ENCODE measurements at places on chromosomes 3 and 15. TPM values are rescaled to one million over a fixed set of nuclear protein-coding genes. Genes with fewer than 3 reads are reported as not detected.

- no peak for DNase-seq
These were observed 71.4 kb downstream of the DUT start for GRCh38 chr15:48402427-48403177.

GRCh38 chr15:79467865-79468586 lies 35.9 kb downstream of the MINAR1 start:
- DNase-seq: no peak

DNA sequence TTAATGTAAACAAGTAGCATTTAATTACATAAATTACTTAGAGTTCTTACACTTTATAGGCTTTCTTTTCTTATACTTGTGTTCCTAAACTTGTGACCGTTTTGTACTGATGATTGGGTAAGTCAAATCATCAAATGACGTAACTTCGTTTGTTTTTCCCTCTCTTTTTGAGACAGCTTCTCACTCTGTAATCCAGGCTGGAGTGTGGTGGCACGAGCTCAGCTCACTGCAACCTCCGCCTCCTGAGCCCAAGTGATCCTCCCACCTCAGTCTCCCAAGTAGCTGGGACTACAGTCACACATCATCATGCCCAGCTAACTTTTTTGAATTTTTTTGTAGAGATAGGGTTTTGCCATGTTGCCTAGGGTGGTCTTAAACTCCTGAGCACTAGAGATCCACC lies 226.0 kb downstream of the TCF12 start:
- no peak for DNase-seq

GRCh38 chr15:62035256-62035924 lies 24.9 kb downstream of the VPS13C start:
- no peak for DNase-seq

DNA sequence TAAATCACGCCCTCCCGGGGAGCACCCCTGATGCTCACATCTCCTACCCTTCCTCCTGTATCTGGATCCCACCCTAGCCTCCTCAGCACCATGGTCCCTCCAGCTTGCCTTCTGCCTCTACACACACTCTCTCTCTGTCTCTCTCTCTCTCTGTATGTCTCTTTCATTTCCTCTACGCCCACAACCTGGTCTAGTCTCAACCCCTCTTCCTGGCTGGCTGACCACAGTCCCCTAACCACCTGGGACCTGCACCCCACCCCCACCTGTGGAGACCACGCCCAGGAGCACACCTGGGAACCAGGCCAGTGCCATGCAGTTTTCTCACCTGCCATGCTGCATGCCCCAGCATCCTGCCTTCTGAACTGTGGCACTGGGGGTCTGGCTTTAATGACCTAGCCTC lies 4.0 kb upstream of the CFAP100 start:
- peak; percentile 34 for DNase-seq

GRCh38 chr3:12107071-12107713 lies 51.5 kb downstream of the TIMP4 start:
- no peak for DNase-seq

DNA sequence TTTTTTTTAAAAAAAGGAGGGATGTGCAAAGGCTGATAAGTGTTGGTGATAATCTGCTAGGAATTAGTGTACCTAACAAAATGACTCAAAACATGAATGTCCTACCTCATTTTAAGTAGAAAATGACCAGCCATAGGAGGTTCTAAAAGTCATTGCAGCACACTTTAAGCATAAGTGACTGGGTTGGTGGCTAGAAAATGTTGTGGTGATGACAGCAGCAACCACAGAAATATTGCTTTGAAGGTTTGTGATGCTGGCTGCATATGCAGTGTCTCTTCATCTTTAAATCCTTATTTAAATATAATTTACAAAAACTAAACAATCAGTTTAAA lies 55.2 kb downstream of the CMSS1 start:
- no peak for DNase-seq

DNA sequence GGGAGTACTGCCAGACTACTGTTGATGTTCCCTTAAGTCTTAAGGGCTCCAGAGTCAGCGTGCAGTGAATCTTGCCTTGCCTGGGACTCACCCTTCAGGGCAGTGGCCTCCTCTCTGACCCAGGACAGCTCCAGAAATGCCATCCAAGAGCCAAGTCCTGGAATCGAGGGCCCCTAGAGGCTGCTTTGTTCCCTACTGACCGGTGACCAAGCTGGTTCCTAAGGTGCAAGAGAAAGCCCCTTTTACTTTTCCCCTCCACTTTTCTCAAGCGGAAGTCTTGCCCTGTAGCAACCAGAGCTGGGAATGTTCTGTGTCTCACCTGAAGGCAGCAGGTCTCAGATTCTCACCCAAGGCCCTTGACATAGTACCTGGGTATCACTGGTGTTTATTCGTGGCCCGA lies 238.0 kb downstream of the DOCK3 start:
- no peak for DNase-seq

DNA sequence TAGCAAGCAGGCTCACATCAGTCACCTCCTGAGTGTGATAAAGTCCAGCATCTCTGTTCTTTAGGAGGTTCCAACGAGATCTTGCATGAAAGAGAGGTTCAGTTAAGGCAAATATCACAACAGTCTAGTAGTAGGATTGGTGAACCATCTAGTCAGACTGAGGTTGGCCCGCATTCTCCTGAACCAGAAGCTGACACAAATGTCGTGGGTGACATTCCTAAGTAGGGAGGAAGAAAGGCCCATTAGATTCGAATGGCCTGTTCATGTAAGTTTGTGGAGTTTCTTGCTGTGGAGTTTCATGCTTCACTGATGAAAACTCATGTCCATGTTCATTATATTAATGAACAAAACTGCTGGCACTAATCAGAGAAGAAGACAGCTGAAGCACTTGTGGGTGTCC lies 66.7 kb upstream of the XCR1 start:
- DNase-seq: no peak

- no peak for DNase-seq
These were observed 1.5 kb upstream of the ARHGAP31 start for GRCh38 chr3:119292666-119293065.

- no peak for DNase-seq
These were observed 187.2 kb upstream of the SLITRK3 start for GRCh38 chr3:165383381-165383780.

DNA sequence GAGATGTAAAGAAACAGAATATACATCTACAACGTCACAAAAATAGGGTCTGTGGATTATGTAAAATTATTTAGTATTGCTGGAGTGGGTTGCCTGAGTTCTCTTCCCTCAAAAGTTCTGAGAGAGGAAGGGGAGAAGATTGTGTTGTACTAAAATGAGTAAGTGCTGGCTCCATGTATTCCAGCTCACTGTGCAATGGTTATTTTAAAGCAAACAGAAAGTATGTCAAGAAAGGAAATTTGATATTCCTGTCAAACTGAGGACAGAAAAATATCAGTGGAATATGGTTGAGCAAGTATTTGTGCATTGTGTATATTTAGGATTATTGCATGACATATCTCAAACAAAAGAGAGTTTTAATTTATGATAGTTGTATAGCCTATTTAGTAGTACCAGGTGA lies 2.2 kb downstream of the TRPC1 start:
- DNase-seq: no peak

DNA sequence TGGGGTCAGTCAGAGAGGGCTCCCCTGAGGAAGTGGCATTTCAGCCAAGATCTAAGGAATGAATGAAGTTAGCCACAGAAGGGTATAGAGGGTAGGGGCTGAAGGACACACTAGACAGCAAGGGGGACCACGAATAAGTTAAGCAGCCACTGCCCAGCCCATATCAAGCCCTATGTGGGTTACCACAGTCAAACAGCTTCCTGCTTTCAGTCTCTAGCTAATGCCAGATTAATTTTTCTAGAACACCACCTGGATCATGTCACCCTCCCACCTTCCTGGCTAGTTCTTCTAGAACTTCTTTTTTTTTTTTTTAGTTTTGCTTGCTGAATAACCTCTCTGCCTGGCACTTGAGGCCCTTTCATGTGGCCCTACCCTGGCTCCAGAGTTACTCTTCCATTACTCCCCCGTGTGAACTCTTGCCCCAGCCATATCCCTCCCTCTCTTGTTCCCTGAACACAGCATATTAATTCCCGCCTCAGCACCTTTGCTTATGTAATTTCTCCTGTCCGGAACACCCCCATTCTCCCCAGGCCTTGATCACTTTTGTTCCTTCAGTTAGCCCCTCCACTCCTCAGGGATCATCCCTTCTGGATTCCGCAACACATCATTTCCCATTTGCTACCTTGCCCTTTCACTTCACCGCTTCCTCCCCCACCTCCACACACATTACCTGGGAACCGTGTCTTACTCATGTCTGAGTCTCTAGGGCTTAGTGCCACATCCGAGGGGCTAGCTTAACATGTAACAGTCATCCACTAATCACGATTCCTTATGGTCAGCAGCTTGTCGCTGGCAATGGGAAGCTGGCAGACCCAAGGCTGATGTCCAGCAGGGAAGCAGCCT lies 20.6 kb upstream of the BNC1 start:
- DNase-seq: no peak

GRCh38 chr15:45363334-45363733 lies 15.0 kb downstream of the GATM start:
- no peak for DNase-seq

DNA sequence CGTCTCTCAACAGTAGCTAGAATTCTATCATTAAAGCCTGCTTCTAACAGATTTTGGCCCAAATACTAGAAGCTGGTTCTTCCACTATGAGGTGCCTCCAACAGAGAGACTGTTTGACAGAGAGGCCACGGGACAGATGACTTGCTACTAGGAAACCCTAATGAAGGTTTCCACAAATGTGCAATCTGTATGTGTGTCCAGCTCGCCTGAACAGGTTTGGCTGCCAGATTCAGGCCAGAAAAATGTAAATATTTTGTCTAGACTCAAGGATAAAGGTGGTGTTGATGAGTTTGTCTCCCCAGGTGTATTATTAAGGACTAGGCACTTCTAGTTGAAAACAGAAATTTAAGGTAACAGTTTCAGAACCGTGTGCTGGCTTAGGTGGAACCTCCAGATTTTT lies 91.6 kb upstream of the TRIM42 start:
- no peak for DNase-seq

The LRRC31 gene
- total RNA-seq: not detected

The MESP2 gene
- 0.51 TPM for total RNA-seq

The DUOXA2 gene
- not detected for total RNA-seq

The FMN1 gene
- total RNA-seq: 3.3 TPM

The CHRNA7 gene
- total RNA-seq: 1.2 TPM

The FAM107A gene
- total RNA-seq: 82.9 TPM

The RMDN3 gene
- 19.1 TPM for total RNA-seq
